ENCODE measurements at places on chromosomes 1 and 21. TPM values are rescaled to one million over a fixed set of nuclear protein-coding genes. Genes with fewer than 3 reads are reported as not detected.

GPR52 gene
- 7.0 TPM for total RNA-seq

MMEL1 gene
- total RNA-seq, result 4.5 TPM

COL16A1 gene
- 64.2 TPM for total RNA-seq

POLR3C gene
- total RNA-seq, result 5.3 TPM

RPE65 gene
- 0.43 TPM for total RNA-seq

IQCC gene
- not detected for total RNA-seq

ESPN gene
- total RNA-seq, result not detected

CFHR4 gene
- total RNA-seq, result not detected

IL19 gene
- not detected for total RNA-seq

DSCAM gene
- total RNA-seq, result not detected

PLPPR4 gene
- not detected for total RNA-seq

LAMTOR2 gene
- total RNA-seq, result 27.5 TPM

C1orf50 gene
- not detected for total RNA-seq

RXFP4 gene
- not detected for total RNA-seq

CSF1 gene
- total RNA-seq, result 82.3 TPM

- no peak for DNase-seq
Measured at GRCh38 chr21:32350211-32350980, 42.4 kb downstream of the URB1 start.

- DNase-seq, result no peak
Measured at GRCh38 chr1:33709783-33710718, 153.8 kb upstream of the HMGB4 start.

GRCh38 chr1:156148216-156148615 is 5.2 kb upstream of the SEMA4A start:
- peak; percentile 36 for DNase-seq

GRCh38 chr1:206583707-206584648 is 28.3 kb downstream of the EIF2D start:
- DNase-seq, result peak; percentile 87

DNA sequence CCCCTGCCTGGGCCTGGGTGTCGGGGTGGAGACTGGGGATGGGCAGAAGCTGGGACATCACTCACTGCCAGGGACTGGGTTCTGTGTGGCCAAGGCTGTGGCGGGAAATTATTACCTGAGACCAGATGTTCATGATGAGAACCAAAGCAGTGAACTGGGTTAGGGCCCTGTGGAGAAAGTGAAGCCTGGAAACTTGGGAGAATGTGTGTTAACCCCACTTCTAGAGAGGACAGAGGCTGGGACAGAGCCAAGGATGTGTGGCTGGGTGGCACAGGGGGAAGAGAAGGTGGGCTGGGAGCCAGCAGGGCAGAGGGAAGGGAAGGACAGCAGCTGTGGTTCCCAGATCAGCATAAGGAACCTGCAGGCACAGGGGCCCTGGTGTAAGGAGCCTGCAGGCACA is 31.3 kb downstream of the CNIH3 start:
- DNase-seq, result no peak

DNA sequence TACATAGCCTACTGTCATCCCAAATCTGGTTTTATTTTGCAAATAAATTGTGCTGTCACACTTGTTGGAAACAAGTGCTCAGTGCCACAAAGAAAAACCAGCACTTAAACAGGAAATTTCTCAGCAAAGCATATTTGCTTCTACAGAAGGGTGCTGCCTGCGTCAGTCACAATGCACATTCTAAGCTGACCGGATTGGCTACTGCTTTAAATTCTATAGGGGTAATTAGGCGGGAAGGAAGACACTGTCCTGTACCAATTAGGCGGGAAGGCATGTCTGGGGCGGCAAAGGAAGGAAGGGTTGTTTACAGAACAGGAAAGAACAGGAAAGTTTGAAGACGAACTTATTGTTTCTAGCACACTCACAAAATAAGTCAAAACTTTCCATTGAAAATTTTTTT is 2.8 kb downstream of the IFI16 start:
- DNase-seq, result no peak

GRCh38 chr1:211648980-211649934 is 26.2 kb downstream of the NEK2 start:
- DNase-seq, result peak; percentile 68

DNA sequence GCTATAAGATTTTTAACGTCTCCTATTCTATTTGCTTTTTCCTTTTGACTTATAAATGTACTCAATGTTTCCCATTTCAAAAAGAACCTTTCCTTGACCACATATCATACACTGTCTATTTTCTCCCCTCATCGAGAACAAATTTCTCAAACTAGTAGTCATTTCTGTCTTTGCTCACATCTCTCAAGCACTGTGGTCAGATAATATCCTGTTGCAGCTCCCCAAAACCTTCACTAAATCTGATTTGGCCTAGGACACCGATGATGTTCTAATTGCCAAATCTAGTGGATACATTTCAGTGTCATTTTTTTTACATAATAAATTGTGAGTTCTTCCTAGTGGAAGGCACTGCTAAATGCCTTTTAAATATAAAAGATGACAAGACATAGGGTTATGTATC is 19.4 kb downstream of the CXADR start:
- no peak for DNase-seq

- DNase-seq, result no peak
Measured at GRCh38 chr1:157069601-157070000, 24.1 kb upstream of the ARHGEF11 start.

DNA sequence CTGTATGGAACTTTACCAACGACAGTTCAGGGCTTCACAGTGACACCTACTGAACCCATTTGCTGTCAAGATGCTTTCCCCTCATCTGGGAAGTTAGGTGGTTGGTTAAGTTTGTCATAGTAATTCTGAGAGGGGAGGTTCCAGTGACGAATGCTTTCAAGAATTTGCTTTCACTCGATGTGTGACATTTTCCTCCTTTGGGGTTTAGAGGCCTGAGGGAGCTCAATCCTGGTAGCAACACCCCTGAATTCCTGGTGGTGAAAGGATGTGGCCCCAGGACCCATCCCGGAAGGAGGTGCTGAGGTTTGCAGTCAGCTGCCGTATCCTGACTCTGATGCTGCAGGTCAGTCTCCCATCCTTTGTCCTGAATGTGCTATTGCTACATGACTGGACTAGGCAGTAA is 2.8 kb downstream of the PIGV start:
- no peak for DNase-seq

- no peak for DNase-seq
Measured at GRCh38 chr21:25563361-25564116, 43.7 kb downstream of the MRPL39 start.

- DNase-seq, result peak; percentile 61
Measured at GRCh38 chr21:44024887-44025353, 12.8 kb downstream of the TRAPPC10 start.

DNA sequence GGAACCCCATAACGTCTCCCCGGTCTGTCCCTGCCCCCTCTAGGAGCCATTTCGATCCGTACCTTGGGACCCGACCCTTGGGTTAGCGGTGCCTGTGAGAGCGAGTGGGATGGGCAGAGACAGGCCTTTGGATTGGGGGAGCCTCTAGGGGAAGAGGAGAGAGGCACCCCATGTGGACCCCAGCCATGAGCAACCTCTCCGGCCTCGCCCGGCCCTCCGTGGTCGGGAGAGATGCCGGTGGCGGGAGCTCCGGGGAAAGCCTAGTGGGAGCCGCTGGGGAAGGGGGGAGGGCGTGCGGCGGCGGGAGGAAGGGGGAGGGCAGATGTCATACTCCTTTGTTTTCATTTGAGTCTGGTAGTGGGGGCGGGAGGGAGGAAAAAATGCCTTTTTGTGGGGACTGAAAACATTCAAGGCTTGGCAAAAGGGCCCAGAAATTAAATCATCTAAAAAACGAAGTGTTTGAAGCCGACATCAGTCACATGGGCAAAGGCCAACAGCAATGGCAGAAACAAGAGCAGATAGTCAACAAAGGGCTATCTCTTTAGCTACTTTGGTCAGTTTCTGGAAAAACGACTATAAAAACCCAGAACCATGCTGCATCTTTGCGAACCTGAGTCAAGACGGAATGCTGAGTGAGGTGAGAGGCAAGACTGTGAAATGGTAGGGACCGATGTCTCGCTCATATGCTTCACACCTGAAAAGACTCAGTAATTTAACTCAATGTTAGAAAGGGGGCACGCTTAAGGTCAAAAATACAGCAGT is 758 bp downstream of the PTBP2 start:
- DNase-seq, result peak; percentile 90

DNA sequence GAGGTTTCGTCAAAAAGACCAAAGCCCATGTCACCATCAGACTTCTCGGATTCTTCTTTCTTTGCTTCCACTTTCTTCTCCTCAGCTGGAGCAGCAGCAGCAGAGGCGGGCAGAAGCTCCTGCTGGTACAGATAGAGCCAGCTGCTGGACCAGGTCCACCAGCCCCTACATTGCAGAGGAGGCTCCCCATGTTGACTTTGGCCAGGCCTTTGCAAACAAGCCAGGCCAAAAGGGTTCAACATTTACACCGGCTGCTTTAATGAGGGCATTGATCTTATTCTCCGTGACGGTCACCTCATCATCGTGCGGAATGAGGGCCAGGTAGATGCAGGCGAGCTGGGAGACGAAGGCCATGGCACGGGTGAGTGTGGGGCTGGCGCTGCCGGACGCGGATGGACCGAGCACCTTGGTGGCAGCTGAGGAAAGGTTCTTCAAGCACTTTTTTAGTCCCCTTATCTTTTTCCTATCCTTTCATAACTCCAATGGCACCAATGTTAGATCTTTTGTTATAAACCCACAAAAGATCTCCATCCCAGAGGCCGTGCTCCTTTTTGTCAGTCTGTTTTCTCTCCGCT is 358.5 kb downstream of the RGS7 start:
- DNase-seq, result no peak

DNA sequence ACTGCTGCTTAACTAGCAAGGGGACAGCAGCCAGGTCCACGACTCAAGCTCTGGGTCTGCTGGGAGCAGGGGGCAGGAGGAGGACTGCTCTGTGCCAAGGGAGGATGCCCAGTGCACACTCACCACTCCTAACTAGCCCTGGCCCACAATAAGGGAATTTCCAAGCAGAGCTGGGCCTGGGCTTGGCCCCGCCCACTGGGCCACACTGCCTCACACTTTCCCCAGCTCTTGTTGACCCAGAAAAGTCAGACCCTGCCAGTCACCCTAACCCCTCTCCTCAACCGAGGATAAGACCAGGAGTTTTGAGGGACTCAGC is 18.7 kb downstream of the SLC9A1 start:
- DNase-seq, result peak; percentile 58

- DNase-seq, result no peak
Measured at GRCh38 chr1:27405074-27405473, 12.7 kb downstream of the GPR3 start.

- DNase-seq, result no peak
Measured at GRCh38 chr1:38832370-38832734, 27.2 kb downstream of the RRAGC start.

- DNase-seq, result no peak
Measured at GRCh38 chr1:147611021-147611426, 59.3 kb downstream of the ACP6 start.

DNA sequence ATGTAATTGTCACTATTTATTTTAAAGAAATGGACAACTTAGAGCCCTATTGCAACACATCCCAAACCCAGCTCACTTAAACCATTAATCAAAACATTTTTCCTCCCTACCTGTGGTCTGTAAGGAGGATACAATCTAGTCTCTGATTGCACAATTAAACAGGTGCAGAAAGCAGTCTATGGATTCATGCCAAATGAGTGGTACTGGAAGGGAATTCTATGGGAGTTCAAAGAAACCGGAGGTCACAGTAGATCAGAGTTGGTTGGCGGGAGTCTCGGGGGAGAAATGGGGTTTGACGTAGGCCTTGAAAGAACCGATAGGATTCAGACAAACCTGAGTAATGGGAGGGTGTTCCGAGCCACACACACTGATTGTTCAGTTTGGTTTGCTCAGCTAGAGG is 314.9 kb downstream of the KIF26B start:
- no peak for DNase-seq

- DNase-seq, result peak; percentile 53
Measured at GRCh38 chr1:983798-984475, 2.0 kb upstream of the PERM1 start.

DNA sequence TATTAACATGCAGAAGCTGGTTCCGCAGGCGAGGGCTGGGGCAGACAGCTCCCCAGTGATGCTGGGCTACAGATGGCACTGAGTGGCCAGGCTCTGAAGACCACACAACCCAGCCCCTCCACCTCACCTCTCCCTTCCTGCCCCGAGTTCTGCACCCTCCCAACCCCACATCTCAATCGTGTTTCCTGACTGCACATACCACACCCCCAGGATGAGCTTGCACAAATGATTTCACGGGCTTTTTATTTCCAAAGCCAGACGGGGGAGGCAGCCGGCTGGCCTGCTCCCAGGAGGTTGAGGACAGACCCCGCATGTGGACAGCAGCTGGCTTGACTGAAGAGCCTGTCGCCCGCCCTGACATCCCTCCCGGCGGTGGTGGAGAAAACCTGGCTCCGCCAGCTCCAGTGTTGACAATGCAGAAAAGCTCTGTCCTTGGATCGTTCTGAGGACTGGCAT is 21.4 kb upstream of the ALDH4A1 start:
- DNase-seq, result peak; percentile 69

- no peak for DNase-seq
Measured at GRCh38 chr1:247500865-247501264, 35.4 kb downstream of the OR2C3 start.

Data from stomach (tissue), 19 donors.